A172 (cell line): ENCODE measurements at places on chromosomes 2 and 18. TPM values are rescaled to one million over a fixed set of nuclear protein-coding genes. Genes with fewer than 3 reads are reported as not detected.

Gene DSC2
- not detected in 2 replicates for total RNA-seq

Gene TSPYL6
- total RNA-seq = not detected in 2 replicates

Gene SERPINB10
- total RNA-seq = not detected in 2 replicates

Gene AMER3
- not detected in 2 replicates for total RNA-seq

GRCh38 chr2:5264361-5264760, 427.8 kb upstream of the SOX11 start:
- DNase-seq = no peak

DNA sequence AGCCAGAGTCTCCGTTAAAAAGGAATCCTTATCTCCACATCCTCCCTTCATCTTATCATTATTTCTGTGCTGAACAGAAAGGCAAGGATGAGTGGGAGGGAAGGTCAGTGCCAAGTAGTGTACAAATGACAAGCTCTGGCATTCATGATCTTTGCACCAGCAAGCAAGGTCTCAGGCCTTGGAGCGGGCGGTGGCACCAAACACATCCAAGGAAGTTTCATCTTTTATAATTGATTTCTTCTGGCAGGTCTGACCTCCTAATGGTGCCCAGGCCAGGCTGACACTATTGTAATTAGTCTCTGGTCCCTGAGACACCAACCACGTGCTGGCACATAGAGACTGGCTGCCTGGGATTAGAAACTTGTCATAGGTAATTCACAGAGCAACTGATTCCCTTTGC, 336.6 kb downstream of the EN1 start:
- DNase-seq = no peak

- peak; percentile 10 for DNase-seq
Observed at GRCh38 chr2:206163251-206163880, 3.7 kb downstream of the EEF1B2 start.

GRCh38 chr18:26780520-26781325, 84.8 kb downstream of the AQP4 start:
- no peak for DNase-seq

DNA sequence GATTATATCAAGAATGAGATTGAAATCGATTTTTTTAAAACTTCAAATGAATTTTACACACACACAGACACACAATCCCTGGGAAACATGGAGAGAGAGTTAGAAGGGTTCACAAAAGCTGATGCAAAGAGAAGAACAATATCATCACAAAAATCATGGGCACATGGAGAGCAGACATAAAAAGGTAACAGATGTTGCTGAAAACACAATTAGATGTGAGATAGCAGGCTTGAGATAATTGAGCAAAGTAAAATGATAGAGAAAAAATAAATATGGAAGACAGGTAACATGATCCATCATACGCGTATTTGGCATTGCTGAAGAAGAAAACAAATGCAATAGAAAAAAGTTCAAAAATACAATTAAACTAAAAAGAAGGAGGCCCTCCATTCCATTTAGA, 11.6 kb upstream of the B4GALT6 start:
- DNase-seq = no peak

- DNase-seq = peak; percentile 46
Observed at GRCh38 chr2:113124181-113124961, 3.0 kb upstream of the IL1RN start.

GRCh38 chr2:205758051-205758450, 75.8 kb downstream of the NRP2 start:
- peak; percentile 81 for DNase-seq

DNA sequence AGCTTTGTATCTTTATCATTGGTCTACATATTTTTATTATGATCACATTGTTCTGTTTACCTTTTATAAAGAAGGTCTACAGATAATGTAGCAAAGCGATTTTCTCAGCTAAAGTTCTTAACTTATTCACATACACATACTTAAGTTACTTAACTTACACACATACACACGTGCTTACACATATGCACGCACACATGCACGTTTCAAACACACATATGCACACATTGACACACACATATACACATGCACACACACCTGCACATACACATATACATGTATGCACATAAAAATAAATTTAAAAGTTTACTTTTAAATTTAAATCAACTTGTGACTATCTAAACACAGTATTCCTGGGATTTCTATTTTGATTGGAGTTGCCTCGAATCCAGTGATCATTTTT, 1204.5 kb upstream of the SLC39A10 start:
- no peak for DNase-seq

DNA sequence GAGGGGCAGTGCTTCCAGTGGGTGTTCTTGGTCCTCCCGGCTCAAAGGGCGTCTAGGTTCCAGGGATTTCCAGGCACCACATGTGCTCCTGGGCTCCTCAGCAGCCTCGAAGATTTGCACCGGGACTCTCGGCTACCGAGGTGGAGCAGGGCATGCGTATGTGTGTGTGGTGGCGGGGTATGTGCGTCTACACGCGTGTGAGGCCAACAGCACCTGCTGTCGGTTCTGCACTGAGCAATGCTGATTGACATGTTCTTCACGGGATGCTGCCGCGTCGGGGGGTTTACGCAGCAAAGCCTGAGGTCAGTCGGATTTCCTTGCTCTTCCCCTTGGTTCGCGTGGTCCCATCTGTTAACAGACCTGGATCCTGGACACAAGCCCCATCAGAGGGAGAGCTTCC, 119.8 kb downstream of the NDUFA10 start:
- DNase-seq = no peak

DNA sequence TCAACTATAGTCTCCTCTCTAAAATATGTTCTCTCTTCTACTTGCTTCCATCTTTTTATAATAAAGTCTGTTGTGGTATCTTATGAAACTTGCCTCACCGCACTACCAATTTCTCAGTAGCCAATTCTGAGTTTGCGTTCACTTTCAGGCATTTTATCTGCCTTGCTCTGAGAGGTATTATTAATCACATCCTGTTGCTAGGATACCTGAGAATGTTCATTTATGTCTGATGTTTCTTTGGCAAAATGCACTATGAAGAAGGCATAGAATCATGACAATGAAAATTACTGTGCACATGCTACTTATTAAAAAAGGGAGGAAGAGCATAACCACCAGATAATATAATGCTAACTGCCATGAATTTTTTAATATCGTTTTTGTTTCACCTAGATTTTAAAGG, 130.2 kb downstream of the CHST9 start:
- no peak for DNase-seq

DNA sequence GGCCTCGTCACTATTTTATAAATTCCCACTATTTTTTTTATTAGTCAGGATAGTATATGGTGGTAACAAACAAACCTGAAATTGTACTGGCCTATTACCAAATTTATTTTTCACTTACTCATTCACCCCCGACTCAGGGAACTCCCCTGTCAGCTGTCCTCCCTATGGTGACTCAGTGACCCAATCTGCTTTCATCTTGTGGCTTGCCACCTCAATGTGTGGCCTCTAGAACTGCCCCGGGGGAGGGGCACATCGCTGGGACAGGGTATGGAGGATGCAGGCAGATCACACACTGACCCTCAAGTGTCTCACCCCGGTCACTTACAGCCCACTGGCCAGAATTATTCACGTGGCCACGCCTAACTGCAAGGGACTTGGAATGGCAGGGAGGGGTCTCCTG, 71.6 kb downstream of the ACTR2 start:
- peak; percentile 80 for DNase-seq

DNA sequence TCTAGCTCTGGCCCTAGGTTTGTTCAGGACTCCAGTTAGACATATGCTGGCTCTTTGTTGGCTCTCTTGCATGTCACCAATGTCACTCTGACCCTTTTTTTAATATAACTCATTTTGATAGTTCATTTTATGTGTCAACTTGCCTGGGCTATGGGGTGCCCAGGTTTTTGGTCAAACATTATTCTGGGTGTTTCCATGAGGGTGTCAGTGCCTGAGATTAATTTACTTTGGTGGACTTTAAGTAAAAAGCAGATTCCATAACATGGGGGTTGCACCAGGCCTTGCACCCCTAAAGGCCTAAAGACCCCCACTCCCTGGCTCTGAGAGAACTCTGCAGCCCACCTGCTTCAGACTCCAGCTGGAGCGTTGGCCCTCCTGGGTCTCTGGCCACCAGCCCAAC, 48.1 kb upstream of the SNTG2 start:
- no peak for DNase-seq

DNA sequence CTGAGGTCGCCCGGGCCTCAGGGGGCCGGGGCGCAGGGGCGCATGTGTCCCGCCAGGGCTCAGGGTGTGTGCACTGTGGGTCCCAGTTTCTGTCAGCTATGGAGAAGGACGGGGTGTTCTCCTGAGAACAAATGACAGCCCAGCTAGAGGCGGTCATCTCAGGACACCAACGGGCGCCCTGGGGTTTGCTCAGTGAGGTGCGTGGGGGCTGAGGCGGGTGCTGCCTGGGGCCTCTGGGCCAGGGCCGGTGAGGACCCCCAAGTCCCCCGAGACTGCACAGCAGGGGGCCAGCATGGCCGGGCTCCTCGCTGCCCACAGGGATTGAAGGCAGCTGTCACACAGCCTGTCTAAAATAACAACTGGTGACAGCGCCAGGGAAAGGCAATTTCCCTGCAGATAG, 808.8 kb upstream of the SOX11 start:
- DNase-seq = no peak

- no peak for DNase-seq
Observed at GRCh38 chr2:128640845-128641360, 322.2 kb upstream of the HS6ST1 start.

DNA sequence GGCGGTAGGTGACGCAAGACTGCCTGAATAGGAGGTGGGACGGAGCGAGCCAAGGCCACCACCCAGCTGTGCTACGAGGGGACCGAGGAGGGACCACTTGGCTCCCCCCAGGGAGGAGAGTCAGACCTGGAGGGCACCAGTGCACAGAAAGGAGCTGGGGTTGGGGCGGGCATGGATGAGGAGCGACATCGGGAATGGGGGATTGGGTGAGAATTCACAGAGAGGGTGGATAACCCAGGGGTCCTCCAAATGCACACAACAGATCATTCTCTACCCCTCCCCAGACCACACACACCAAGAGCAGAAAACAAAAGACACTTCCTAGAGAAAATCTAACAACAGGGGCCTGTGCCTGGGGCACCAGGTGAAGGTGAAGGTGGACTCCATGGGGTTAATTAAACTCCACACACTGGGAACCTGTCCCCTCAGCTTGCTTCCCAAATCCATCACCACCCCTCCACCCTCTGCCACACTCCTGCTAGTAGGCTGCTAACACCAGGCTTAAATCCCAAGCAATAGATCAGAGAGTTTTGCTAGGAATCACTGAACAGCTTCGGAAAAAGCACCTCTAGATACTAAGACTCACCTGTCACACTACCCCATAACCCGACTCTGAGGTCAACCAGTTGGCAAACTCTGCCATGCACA, 274.6 kb downstream of the EIPR1 start:
- no peak for DNase-seq

- DNase-seq = no peak
Observed at GRCh38 chr2:55782528-55783173, 89.0 kb upstream of the PNPT1 start.

DNA sequence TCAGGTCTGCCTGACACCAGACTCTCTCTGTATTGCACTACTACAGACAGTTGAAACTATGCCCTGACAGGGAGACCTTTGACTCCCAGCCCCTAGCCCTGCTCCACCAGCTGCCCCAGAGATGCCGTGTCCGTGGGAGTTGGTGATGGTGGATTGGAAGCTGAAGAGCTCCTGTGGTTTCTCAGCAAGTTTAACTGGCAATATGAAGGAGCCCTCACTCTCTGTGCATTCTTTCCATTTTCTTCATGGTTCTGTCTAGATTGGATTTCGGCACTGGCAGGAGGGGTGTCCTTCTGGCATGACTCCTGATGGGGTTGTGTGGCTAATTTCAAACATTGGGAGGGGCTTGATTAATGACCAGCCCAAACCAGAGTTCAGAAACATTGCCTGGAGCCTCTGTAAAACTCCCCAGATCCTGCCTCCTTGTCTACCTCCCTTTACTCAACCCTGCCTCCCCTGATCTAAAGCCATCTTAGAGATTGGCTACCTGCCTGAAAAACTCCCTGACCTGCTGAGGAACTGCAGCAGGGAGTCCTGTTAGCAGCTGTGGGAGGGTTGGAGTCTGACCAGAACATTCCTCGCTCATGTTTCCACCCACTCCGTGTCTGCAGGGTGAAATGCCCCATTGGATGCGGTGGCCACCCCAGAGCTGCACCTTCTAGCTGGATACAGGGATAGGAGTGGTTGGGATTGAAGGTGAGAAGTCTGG, 206.9 kb upstream of the SPRED2 start:
- peak; percentile 78 for DNase-seq

GRCh38 chr2:174180165-174180724, 68.1 kb downstream of the OLA1 start:
- DNase-seq = peak; percentile 25

GRCh38 chr2:120470041-120470965, 124.4 kb downstream of the INHBB start:
- peak; percentile 64 for DNase-seq

DNA sequence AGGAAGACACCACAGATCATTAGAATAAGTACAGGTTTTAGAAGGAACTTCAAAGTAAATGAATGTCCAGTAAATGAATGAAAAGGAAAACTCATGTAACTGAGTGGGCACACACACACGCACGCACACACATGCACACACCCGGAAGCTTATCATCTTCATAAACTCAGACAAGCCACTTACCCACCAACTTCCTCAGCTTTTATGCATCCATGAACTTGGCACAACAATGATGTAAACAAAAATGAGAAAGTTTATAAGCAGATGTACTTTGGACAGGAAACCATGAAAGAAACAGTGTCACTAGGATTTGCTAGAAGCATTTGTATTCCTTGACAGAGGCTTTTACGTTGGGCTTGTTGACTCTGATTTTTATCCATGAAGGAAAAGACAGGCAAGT, 23.2 kb downstream of the RNF152 start:
- DNase-seq = no peak

GRCh38 chr2:82314836-82315472, 2010.4 kb upstream of the LRRTM1 start:
- DNase-seq = no peak

GRCh38 chr2:162490761-162491470, 147.0 kb downstream of the GCA start:
- DNase-seq = peak; percentile 8

- DNase-seq = no peak
Observed at GRCh38 chr2:8539743-8540551, 141.9 kb upstream of the ID2 start.

DNA sequence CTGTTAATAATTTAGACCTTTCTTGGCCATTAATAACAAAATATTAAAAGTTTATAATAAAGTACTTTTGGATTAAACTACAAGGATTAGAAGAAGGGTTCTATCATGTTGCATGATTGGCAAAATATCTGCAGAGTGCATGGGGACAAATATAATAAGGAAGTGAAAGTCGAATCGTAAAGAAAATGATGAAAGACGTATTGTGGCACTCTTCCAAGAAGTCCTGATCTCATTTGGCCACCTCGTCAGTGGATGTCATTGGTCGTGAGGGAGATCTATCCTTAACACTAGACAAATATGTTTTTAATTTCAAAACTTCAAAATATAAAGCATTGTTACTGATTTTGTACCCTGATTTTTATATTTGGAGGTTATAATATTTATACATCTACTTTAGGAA, 197.7 kb upstream of the STON1 start:
- no peak for DNase-seq
